ENCODE measurements at places on chromosomes 16 and 17.

GRCh38 chr17:28906706-28907438 lies 4.0 kb upstream of the DHRS13 start:
- DNase-seq, result no peak

DNA sequence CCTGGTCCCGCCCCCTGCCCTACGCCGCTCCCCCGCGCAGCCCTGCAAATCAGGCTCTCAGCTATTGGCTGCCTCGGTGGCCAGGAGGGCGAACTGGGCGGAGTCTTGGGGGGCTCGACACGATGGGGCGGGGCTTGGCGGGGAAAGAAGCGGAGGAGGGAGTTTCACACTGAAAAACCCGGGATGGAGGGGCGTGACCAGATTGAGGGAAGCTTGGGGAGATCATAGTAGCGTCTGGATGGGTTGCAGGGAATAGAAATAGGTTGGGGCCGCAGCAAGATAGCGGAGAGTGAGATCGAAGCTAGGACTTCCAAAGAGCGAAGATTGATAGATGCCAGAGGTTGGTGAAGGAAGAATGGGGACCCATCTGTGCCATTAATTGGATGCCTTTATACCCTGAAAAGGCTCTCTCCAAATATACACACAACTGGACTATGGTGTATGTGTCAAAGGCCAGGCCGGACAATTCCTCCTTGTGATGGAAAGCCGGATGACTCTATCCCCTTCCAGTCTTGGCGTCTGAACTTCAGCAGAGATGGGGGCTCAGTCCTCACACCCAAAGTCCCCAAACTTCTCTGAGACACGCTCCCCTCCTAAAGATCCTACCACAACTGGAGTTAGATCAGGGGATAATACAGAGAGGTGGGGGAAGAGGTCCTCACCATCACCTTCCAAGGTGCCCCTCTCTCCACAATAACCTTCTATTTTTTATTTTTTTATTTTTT lies 376 bp upstream of the STAC2 start:
- peak; percentile 70 for DNase-seq

- no peak for DNase-seq
These were observed 46.2 kb downstream of the MEOX1 start for GRCh38 chr17:43615330-43616028.

GRCh38 chr16:83946781-83947566 lies 6.1 kb upstream of the OSGIN1 start:
- no peak for DNase-seq

DNA sequence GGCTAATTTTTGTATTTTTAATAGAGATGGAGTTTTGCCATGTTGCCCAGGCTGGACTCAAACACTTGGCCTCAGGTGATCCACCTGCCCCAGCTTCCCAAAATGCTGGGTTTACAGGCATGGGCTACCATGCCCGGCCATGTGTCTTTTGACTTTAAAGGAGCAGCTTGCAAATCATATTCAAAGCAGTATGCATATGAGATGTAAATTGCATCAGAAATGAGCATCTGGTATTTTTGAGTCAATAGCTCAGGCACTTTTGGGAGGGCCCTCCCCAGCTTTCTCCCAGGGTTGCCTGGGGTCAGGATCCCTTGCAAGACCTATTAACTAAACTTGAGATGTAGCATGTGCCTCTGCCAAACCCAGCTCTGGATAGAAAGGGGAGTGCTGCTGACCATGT lies 21.5 kb downstream of the EPOP start:
- no peak for DNase-seq

DNA sequence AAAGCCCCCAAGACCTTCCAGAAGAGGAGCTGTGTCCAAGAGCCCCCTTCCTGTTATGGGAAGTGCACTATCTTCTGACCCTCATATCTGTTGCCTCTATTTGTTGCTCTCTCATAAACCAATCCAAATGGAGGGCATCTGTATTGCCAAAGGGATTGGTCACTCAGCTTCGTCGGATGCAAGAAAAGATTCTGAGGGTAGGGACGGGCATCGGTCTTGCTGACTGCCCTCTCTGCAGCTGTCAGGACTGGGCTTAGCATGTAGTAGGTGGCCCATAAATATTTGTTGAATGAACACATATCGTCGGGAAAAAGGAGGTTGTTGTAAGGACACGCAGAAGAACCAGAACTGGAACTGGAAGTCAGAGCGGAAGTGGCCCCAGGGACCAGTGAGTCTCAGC lies 44.1 kb downstream of the CCDC42 start:
- DNase-seq, result no peak

DNA sequence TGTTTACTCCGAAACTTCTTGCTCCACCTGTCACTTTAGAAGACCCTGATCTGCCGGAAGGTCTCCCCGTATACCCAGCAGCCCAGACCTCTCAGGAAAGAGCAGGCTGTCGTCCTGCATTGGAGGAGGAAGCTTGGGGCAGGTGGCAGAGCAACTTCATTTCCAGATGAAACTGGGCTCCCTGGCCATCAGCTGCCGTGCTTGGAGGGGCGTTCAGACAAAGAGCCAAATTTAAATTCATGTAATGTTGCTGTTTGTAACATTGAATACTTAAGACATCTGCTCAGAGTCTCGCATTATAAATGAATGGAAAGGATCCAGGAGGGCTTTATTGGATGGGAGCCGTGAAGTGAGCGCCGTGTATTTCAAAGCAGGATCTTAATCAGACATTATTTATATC lies 628.5 kb downstream of the MAF start:
- no peak for DNase-seq

GRCh38 chr17:7929158-7930023 lies at the start of gene KCNAB3:
Gene KCNAB3, minus strand, starts transcription at chr17:7929856. Its CDS starts 421 bp downstream, at chr17:7929435.
- DNase-seq, result no peak

DNA sequence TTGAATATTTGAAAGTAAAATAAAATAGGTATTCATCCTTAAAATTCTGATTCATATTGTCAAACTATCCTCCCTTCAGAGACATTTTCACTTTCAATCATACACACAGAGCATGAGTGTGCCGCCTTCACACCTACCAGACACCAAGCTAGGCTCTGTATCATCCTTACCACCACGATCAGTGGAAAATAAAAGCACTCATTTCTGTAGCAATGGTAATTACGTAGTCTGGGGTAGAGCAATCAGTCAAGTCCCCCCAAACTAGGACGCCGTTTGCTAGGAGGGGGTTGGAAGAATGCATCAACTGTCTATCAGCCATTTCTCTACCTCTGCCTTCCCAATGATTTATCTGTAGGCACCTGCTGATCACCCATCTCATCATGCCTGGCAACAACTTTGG lies 84.6 kb upstream of the GRIN2A start:
- no peak for DNase-seq

- DNase-seq, result no peak
These were observed 28.1 kb downstream of the TOX3 start for GRCh38 chr16:52518884-52519283.

DNA sequence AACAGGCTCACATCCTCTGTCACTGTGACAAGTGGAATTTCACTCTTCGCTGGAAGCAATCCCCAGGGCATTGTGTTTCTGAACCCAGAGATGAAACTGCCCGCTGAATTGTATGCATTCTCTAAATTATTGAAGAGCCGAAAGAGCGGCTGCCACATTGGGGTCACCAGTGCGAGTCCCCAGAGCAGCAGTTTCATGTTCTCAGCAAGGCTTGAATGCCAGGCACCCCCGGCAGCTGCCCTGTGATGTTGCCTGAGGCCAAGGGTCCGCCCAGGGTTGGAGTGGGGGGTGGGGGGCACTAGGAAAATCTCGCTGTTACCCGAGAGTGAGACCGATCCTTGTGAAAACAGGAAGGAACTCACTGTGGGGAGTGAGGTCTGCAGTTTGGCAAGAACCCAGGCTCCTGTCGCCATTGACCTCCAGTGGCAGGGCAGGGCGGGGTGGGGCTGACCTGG lies 20.7 kb upstream of the BCAR1 start:
- DNase-seq, result no peak

DNA sequence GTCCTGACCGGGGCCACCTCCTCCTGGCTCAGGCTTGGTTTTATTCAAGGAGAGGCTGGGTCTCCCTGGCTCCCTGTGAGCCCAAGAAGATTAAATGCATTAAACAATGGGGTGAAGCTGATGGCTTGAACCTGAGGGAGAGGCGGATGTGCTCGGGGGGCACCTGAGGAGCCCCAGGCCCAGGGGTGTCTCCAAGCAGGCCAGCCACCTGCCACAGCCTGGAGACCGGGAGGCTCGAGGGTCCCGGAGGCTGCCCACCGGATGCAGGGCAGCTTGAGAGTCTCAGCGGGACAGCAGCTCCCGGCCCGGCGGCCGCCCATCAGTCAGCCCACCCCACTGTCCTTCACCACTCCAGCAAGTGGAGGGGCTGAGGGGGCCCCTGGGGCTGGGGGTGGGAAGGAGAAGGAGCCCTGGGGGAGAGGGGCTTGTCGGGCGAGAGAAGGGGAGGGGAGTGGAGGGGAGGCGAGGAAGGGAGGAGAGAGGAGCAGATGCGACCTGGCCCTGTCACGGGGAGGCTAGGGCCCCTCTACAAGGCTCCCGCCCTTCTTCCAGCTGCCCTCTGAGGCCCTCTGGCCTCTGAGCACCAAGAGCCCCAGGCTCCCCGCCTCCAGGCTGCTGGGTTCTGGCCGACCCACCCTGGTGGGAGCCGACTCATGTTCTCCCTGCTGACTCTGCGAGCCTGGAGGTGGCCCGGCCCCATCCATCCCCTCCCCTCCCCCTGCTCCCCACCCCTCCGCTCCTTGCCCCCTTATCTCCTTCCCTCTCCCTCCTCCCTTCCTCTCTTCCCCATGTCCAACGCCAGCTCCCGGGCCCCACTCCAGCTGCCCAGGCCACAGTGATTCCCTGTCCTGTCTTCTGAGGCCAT lies 13.2 kb downstream of the CD7 start:
- DNase-seq, result no peak

DNA sequence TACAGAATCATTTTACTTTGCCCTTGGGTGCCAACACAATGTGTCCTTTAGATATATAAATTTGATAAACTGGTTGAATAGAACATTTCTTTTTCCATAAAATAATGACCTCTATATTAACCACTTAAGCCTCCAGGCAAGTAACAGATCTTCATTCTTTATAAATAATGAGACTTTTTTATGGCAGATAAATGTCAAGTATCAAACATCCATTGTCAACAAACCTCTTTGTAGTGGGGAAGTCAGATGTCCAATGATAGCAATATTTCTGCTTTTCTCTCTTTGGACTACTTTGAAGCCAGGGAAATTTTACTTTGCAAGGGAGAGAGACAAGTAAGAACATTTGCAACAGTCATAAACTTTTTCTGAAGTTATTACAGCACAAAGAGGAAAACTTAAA lies 841.2 kb downstream of the CDH8 start:
- DNase-seq, result no peak

DNA sequence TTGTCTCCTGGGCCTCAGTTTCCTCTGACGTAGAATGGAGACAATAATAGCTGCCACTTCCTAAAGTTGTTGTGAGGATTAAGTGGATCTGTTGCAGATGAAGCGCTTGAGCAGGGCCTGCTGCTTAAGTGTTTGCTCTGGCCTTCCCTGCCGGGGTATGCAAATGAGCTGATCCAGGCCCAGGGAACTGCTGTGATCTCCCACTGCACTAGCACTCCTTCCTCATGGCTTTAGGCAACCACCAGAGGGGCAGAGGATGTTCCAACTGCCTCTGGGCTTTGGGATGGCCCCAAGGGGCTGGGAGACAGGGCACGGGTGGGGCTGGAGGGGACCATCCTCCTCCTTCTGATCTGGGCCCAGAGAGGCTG lies 6.2 kb downstream of the SBK1 start:
- DNase-seq, result no peak

DNA sequence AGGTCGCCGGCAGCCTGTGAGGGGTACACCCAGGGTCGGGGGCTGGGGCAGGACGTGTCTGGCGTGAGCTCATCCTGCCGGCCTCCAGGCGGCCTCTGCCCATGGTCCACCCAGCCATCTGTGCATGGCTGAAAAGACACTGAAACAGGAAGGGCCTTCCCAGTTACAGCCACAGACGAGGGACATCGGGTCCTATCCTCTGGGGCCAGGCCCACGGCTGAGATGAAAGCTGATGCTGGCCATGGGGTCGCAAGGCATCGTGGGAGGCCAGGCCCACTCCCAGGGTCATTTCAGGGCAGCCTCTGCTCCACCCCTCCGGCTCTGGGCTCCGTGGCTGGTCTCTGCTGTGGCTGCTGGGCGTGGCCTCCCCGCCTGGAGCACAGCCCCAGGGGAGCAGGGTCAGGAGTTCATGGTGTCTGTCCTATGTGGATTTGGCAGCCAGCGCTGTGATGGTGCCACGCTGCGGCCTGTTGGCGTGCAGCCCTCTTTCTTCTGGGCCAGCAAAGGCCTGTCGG lies 16.6 kb upstream of the ATP6V0C start:
- DNase-seq, result no peak
